RKO (cell line): ENCODE measurements at places on chromosomes 4 and X.

DNA sequence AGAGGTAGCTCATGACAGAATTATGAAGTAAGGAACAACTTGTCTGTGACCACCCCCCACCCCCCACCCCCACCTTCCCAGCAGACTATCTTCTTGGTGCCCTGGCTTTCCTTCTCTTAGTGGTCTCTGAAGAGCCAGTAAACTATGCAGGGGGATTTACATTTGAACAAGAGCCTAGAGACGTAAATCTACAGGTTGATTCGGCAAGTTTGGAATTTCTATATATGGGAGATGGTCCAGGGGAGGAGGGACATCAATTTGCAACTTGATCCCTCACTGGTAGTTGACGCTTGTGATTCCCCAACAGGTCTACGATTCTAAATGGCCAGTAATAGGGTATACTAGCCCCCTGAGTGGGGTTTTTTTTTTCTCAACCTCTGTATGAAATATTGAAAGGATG lies 36.7 kb downstream of the IL13RA1 start:
- no peak for DNase-seq

DNA sequence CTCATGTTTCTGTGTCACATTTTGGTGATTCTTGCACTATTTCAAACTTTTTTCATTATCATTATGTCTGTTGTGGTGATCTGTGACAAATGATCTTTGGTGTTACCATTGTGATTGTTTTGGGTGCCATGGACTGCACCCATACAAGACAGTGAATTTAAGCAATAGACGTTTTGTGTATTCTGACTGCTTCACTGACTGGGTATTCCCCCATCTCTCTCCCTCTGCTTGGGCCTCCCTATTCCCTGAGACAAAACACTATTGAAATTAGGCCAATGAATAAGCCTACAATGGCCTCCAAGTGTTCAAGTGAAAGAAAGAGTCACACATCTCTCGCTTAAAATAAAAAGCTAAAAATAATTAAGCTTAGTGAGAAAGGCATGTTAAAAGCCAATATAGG lies 60.2 kb downstream of the BANK1 start:
- DNase-seq, result no peak

- no peak for DNase-seq
These were observed 17.6 kb downstream of the NFKB1 start for GRCh38 chr4:102518703-102519131.

DNA sequence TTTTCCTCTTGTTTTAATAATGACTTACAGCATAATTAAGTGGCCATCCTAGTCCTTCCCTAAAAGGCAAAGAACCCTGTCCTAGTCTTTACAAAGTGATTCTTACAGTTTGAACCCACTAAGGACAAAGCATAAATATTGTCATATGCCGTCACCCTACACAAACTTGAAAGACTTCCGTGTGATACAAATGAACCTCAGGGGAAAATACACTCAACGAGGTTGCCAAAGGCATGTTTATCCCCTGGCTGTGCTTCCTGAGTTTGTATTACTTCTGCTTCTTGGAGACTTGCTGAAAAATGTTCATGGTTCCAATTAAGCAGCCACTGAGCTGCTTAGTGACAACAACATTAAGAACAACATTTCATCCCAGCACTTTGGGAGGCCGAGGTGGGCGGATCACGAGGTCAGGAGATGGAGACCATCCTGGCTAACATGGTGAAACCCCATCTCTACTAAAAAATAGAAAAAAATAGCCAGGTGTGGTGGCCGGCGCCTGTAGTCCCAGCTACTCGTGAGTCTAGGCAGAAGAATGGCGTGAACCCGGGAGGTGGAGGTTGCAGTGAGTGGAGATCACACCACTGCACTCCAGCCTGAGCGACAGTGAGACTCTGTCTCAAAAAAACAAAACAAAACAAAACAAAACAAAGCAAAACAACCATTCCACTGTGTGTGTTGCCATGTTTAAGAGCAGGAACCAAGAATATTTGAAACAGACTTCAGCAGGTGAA lies 16.2 kb downstream of the RASSF6 start:
- DNase-seq, result no peak

DNA sequence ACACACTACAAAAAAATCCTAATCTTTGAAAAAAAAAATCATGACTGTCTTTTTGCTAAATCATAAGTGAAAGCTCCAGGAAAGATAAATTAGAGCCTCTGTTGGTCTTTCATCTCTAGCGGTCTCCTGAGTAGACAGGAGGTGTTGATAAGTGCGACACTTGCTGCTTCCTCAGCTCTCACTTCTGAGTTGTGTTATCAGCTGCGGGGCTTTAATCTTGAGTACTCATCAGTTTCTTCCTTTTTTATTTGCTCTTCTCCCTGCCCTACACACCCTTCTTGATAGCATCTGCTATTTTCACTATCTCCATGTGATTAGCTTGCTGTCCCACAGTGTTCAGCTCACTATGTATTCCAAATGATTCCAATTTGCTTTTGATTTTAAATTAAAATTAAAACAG lies 1449.2 kb downstream of the C4orf33 start:
- DNase-seq, result no peak
